ENCODE measurements at places on chromosomes 1 and 21.

- DNase-seq = no peak
Measured at GRCh38 chr1:17913326-17914115, 158.4 kb downstream of the ACTL8 start.

DNA sequence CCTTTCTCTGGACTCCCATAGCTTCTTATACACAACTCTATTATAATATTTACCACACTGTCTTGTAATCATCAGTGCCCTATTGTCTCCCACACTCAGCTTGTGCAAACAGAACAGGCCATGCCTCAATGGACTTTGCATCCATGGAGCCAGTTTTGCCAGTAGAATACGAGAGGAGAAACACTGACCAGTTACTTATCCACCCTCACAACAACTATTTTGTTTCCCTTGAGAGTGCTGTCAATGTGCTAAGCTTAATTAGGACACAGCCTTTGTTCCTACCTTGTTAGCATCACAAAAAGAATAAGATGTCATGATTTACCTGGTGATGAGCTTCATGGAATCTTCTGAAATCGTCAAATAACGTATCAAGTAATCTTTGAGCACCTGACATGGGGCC is 18.1 kb upstream of the LRRC52 start:
- DNase-seq = no peak

GRCh38 chr1:3662080-3662671 is 9.9 kb downstream of the TP73 start:
- DNase-seq = no peak

DNA sequence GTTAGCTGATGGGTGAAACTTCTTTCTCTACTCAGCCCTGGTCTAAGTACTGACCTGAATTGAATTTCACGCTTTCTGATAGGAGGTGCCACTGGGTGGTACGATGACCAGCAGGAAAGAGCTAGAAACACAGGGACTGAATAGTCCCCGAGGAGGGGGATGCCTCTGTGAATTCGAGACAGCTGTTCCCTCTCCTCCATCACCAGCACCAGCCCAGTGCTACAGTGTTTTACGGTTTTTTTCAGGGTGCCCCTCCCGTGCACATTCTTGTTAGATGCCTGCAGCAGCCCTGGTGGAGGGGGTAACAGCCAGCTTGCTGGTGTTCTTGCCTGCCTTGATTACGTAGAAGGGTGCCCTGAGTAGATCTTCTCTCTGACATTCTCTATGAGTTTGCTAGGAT is 7.1 kb downstream of the HUNK start:
- DNase-seq = no peak

GRCh38 chr1:21517161-21517589 is 8.0 kb downstream of the ALPL start:
- peak; percentile 44 for DNase-seq

- DNase-seq = no peak
Measured at GRCh38 chr21:38170704-38171682, 85.8 kb upstream of the KCNJ15 start.

GRCh38 chr1:86714159-86714558 is 9.8 kb downstream of the SH3GLB1 start:
- no peak for DNase-seq

DNA sequence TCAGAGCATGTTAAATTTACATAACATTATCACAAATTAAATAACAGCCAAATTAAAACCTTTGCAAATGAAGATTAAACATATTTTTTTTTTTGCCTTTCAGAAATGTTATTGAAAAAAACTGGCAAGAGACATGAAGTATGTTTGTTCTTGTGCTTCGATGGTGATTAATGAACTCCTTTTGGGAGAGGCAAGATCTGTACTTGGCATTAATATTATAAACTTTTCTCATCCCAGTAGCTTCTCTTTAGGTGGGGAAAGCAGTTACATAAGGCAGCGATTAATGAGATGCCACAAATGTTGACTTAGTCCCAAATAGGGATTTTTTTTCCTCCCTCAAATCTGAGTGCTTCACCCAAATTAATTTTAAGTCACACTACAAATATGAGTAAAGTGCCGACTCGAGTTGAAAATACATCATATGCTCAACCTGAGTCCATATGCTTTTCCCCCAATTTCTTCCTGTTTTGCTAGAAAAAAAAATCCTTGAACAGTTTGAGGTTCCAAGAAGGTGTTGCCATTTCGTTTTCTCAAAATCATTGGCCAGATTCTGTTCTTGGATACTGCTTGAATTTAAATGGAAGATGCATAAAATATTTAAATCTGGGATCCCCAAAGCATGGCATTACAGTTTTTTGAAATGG is 294.5 kb downstream of the VAV3 start:
- no peak for DNase-seq

GRCh38 chr1:168252204-168252733 is 26.5 kb downstream of the SFT2D2 start:
- no peak for DNase-seq

- no peak for DNase-seq
Measured at GRCh38 chr1:173161510-173162221, 45.5 kb downstream of the TNFSF4 start.

GRCh38 chr21:39178421-39178820 is 4.8 kb downstream of the PSMG1 start:
- no peak for DNase-seq

DNA sequence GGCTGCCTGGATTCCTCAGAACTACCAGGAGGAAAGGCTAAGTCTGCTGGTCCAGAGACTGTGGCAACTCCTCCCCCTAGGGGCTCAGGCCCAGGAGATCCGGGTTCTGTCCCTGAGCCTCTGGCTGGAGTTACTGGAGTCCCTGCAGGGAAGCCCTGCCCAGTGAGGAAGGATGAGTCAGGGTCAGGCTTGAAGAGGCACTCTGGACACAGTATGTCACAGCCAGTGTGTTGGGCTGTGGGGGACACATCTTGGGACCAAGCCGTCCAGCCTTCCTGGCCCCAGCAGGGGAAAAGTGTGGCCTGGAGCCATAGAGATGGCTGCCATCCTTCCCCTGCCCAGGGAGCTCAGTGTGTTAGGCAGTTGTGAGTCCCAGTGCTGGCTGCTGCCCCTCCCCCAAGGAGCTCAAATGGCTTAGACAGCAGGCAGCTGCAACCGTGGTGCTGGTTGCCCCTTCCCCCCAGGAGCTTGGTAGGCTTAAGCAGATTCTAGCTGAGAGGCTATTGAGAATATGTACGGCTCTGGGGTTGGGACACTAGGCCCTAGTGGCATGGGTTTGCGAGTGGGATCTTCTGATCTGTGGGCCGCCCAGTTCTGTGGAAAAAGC is 28.2 kb upstream of the RABGAP1L start:
- DNase-seq = no peak

DNA sequence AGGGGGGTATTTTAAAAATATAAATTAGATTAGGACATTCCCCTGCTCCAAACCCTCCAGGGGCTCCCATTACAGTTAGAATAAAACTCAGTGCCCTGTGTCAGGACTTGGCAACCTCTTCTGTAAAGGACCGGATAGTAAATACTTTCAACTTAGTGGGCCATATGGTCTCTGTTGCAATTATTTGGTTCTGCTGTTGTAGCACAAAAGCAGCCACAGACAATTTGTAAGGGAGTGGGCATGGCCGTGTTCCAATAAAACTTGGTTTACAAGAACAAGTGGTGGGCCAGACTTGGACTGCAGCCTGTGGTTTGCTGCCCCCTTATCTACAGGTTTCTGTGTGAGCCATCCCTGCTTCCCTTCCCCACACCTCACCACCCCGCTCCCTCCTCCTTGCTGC is 92.0 kb downstream of the ACTL8 start:
- no peak for DNase-seq

GRCh38 chr1:15627343-15627988 is 10.2 kb downstream of the DDI2 start:
- no peak for DNase-seq

DNA sequence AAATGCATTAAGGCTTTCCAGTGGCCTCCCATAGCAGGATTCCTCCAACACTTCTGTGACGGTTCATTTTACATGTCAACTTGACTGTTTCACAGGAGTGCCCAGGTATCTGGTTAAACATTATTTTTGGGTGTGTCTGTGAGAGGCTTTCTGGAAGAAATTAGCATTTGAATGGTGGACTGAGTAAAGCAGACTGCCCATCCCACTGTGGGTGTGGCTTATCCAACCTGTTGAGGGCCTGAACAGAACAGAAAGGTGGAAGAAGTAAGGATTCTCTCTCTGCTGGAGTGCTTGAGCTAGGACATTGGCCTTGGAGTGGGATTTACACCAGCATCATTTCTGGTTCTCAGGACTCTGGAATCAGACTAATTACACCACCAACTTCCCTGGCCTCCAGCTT is 85.6 kb downstream of the RGS7 start:
- DNase-seq = peak; percentile 60

- no peak for DNase-seq
Measured at GRCh38 chr21:34916446-34916845, 132.7 kb downstream of the RUNX1 start.

DNA sequence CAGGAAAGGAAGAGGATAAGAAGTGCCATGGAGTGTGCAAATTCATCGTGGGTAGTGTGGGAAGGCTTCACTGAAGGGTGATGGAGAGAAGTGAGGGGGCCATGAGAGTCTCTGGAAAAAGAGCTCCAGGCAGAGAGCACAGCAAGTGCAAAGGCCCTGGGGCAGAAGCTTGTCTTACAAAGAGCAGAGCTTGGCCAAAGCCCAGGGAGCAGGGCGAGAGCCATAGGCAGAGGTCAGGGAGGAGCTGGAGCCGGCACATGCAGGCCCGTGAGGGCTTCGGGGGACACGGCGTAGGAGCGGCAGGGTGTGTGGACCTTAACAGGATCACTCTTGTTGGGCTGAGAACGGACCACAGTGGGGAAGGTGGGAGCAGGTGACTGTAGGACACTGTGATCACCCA is 83.7 kb upstream of the EDN2 start:
- DNase-seq = no peak

DNA sequence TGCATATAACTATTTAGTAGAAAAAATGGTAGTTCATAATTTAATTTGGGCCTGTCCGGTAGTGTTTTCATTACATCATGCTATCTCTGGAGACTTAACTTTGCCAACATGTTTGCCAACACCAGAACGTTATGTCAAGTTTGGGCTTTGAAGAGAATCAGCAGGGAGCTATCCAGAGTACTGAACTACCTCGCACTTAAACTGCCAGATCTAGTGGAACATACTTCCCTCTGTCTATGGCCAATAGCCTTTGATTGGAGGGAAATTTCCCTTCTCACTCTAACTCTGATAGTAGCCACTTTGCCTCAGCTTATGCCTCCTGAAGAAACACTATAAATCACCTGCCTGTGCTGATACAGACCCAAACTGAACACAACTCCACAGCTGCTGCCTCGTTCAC is 10.0 kb downstream of the LRRC53 start:
- no peak for DNase-seq

GRCh38 chr1:221810406-221810805 is 68.5 kb upstream of the DUSP10 start:
- DNase-seq = no peak

DNA sequence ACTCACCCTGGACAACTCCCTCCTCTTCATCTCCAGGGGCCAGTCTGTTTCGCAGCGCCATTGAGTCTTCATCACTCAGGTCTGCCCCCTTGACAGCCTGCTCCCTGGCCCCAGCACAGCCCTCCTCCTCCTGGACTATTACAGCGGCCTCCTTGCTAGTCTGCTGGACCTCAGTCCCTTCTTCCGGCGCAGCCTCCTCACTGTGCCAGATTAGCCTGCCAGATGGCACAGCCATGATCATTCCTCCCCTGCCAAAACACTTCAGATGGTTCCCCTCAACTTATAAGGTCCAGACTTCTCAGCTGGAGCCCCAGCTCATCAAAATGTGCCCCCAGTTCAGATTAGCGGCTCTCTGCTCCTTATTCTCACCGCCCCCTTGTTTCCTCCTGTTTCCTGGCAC is 7.0 kb upstream of the CELSR2 start:
- no peak for DNase-seq

DNA sequence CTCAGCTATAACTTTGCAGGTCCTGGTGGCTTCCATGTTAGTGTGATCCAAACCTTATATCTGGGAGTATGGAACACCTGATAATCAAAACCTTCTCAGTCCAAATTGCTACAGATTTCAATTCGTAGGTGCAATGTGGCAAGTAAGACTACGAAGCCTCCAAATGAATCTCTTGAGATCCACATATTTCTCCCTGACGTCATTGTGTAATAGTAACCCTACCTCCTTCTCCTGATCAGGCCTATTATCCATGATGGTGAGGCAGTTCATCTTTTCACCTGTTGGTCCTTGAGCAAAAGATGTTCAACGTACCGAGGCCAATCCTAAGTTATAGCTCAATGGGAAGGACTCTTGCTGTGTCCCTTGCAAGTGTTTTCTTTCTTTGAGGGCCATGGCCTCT is 115.9 kb upstream of the CHRM3 start:
- no peak for DNase-seq

DNA sequence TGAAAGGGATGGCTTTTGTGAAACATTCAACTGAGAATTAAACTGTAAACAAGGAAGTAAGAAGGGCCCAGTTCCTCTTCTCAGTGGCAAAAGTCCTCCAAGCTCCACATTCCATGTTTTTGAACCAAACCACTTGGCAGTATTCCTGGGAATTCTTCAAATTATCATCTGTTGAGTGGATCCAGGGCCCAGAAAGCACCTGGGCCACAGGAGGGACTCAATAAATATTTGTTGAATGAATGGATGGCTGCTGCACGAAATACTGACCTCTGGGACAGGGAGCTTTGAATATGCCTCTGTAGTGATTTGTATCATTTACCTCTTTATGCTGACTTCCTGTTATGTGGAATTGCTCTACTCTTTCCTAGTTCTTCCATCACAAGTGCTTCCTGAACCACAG is 4.7 kb downstream of the SLC35F3 start:
- DNase-seq = no peak

DNA sequence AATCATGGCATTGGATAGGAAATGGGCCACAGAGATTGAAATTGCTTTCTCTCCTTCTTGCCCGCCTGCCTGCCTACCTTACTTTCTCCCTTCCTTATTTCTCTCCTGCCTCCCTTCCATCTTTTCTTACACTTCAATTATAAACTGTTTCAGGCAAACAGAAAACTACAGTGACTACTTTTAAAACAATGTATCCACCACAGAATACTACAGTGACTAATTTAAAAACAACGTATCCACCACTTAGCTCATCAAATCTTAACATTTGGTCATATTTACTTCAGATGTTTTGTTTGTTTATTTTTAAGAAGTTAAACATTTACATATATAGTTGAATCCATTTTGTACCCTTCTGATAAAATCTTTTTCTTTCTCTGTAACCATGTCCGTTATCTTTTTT is 54.4 kb downstream of the SNRPE start:
- no peak for DNase-seq

- DNase-seq = no peak
Measured at GRCh38 chr1:200081151-200081968, 53.9 kb downstream of the NR5A2 start.

GRCh38 chr1:57824535-57824934 is 400.7 kb upstream of the DAB1 start:
- DNase-seq = no peak

- DNase-seq = no peak
Measured at GRCh38 chr1:245683676-245684075, 528.9 kb downstream of the KIF26B start.

- no peak for DNase-seq
Measured at GRCh38 chr1:192003295-192004077, 154.8 kb upstream of the RGS18 start.

DNA sequence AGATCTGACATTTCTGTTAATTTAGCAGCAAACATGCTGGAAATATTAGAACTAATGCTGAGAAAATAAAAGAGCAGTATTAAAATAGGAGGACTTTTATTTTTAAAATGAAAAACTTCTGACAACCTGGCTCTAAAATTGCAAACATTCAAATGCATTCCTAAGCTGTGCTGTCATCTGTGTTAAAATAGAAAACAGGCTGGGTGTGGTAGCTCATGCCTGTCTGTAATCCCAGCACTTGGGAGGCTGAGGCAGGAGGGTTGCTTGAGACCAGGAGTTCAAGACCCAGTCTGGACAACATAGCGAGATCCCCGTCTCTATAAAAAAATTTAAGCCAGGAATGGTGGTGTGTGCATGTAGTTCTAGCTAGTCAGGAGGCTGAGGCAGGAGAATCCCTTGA is 44.6 kb downstream of the MIGA1 start:
- no peak for DNase-seq

All from colonic mucosa (tissue), 4 donors.